ENCODE measurements at places on chromosomes 1 and 21. TPM values are rescaled to one million over a fixed set of nuclear protein-coding genes. Genes with fewer than 3 reads are reported as not detected.
A peak's percentile ranks its signal among the peaks of the same experiment; 100 is the strongest.

- no peak for DNase-seq
These were observed 19.8 kb upstream of the C1orf115 start for GRCh38 chr1:220670365-220670764.

GRCh38 chr1:60273185-60273584 is 199.6 kb upstream of the C1orf87 start:
- DNase-seq: no peak

TSTD1 gene
- total RNA-seq: 104 TPM

GRCh38 chr1:206430031-206430983 is 40.0 kb upstream of the IKBKE start:
- no peak for DNase-seq

MEX3A gene
- 0.56 TPM for total RNA-seq

DNA sequence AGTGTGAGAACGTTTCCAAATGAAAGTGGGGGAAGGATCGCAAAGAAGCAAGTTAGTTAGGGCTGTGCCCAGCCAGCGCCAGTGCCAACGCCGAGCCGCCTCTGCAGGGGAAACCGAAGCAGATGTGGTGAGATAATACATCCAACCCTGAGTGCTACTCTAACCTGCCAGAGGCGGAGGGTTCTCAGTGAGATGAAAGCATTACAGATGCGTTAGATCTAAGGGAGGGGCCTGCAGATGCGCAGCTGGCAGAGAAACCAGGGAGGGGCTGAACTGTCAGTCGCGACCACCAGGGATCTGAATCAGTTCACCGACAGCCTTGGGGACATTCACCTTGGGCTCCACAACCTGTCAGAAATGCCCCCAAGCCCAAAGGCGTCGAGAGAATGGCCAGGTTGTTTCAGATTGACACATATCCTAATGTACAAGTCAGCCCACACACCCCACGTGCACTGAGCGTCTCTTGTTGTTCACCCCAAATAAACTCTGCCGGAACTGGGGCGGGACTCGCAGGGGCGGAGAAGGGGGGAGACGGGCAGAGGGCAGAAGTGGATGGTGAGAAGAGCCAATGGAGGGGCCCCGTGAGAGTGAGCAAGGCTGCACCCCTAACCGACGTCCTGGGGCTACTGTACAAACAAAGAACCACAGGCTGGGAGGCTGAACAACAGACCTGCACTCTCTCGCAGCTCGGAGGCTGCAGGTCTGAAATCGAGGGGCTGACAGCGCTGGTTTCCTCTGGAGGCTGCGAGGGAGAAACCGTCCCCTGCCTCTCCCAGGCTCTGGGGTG is 8.7 kb upstream of the UMODL1 start:
- no peak for DNase-seq

DNA sequence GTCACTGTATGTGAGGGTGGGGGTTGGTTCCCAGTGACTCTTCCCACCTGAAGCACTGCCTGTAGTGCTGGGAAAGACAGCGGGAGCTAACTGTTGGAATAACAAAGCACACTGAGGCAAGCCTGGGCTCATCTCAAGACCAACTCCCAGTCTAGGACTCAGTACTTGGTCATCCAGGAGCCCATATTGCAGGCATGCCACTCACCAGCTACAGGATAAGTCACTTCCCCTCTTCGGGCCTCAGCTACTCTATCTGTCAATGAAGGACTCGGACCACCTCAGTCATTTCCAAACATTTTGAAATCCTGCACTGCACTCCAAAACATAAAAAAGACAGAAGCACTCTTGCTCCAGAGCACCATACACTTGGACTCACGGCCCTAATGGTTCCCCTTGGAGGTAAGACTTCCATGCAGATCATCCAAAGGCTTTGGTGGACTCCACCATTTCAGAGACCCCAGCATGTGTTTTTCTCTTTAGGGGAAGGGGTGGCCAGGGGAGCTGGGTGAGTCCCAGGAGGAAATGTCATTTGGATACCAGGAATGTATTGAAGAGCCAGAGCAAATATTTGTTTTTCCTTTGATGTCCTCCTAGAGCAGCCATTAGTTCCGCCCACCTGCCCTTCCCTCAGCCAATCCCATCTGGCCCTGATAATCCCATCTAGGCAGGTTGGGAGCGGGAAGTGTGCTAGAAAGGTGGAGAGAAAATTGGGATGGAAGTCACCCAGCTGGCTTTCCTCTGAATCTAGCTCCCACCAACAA is 3.1 kb downstream of the NUAK2 start:
- DNase-seq: no peak

- no peak for DNase-seq
These were observed 68.8 kb upstream of the ST6GALNAC3 start for GRCh38 chr1:76005765-76006164.

DNA sequence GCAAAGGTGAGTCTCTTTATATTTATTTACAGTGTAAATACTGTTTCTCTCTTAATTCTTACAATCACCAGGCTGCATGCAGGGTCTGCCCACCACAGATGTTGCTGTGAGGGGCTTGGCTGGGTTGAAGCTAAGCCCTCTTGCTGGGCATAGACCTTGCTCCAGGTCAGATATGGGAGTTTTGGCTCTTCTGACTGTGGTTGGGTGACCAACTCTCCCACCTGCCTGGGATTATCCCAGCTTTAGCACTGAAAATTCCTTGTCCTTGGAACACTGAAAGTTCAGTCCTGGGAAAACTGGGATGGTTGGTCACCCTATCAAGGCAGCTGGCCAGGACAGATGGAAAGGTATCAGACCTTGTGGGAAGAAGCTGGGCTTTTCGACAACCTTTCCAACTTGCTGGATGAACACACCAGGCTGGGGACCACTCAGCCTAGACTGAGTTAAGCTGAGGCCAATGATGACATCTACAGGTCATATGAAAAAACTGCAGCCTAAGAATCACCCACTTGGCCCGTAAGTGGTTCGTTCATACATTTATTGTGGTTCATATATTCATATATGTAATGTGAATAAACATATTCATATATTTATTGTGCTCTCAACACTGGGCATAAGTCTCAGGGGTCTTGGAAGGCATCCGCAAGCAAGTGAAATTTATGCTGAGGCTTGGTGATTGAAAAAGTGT is 26.6 kb upstream of the HPDL start:
- no peak for DNase-seq

GRCh38 chr1:199678771-199679170 is 348.7 kb upstream of the NR5A2 start:
- no peak for DNase-seq

GRCh38 chr1:241600496-241600901 is 39.7 kb downstream of the CHML start:
- no peak for DNase-seq

DNA sequence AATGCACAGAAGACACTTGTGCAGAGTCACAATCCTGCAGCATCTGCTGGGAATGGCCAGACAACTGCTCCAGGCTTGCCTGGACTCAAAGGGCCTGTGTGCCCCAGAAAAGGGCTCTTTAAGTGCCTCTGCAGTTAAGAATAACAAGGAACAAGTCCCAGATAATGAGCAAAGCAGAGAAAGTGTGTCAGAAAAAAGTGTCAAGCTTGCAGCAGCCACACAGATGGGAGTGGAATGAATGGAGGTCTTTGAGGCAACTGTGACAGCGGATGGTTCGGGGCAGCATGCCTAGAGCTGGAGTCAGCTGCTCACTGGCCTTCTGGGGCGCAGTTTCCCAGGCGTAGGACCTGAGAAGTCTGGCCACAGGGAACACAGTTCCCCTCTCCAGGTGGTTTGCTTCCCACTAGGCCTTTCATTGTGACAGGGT is 5.1 kb downstream of the PARP1 start:
- DNase-seq: no peak

DNA sequence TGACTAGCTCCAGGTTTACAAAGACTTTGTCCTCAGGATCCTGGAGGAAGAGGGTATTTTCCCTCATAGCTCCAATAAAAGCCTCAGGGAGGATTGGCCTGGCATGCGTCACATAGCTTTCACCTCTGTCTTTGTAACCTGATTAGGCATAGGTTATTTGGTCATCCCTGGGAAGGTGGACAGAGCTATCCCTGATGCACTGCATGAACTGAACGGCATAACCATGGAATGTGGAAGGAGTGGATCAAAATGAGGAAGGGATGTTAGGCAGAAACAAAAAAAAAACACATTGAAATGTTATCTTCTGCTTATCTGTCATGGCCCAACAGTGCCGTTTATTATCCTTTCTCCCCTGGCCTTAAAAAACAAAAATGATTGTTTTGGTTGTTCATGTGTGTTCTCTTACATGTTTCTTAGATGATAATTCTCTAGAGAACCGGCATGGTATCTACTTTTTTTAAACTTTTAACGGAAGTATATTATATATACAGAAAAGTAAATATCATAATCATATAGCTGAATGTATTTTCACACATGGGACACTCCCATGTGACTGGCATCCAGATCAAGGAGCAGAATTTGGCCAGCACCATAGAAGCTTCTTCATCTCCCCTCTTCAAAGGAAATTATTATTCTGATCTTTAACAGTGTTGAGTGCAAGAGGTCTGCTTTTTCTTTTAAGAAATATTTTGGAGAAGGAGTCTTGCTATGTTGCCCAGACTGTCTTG is 85.3 kb downstream of the RPS6KC1 start:
- no peak for DNase-seq

DNA sequence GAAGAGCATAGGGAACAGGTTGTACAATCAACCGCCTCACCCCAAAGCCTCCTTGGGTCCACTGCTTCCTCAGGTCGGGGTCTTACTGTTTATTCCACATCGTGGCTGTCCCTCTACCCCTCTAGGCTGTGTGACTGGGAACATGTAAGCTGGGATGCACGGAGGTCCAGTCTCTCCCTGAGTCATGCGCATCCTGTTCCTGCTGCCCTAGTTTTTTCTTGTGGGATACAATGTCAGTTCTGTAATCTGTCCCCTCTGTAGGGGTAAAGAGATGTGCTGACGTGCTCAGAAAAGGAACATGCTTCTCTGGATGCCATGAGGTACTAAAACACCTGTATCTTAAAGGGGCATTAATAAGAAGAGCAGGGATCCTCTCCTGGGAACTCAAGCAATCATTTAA is 66.2 kb downstream of the SLC45A1 start:
- no peak for DNase-seq

YOD1 gene
- 63.6 TPM for total RNA-seq

GRCh38 chr1:183537405-183537804 is 52.9 kb downstream of the NCF2 start:
- no peak for DNase-seq

GRCh38 chr1:186202271-186202764 is 172.7 kb downstream of the TPR start:
- DNase-seq: peak; percentile 87

RAP1GAP gene
- total RNA-seq: 4.9 TPM

SLC19A2 gene
- total RNA-seq: 38.1 TPM

LEFTY1 gene
- total RNA-seq: not detected

DNA sequence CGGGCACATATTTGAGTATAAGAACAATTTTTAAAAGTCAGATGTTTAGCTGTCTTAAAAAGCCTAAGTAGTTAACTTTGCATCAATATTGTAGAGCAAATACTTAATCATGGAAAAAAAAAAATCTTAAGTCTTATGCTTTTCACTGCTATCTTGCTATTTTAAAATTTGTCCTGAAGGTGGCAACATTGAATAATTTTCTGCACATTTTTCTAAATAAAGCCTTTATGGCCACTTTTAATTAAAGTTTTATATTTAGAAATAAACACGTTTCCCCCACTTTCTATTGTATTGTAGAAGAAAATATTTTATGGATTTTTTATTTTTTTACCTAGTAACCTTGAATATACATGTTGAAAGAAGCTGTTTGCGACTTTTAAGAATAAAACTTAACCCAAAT is 198.8 kb downstream of the AMY1C start:
- DNase-seq: no peak

- DNase-seq: no peak
These were observed 233.2 kb upstream of the NR5A2 start for GRCh38 chr1:199794105-199794863.

DNA sequence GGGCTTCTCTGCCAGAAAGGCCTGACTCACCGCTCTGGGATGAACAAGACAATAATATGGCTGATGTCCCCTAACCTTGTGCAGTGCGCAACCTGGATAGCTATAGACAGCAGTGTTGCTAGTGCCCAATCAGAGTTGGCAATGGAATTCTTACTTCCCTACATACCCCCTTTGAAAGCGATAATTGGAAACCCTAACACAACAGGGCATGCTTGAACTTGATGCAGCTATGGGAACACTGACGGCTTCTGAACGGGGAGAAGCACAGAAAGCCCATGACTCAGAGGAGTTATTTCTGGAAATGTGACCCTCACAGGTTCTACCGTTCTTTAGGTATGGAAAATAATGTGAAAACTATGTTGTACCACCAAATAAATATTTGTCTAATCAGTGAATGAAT is 200.6 kb downstream of the TRABD2B start:
- DNase-seq: no peak

DNA sequence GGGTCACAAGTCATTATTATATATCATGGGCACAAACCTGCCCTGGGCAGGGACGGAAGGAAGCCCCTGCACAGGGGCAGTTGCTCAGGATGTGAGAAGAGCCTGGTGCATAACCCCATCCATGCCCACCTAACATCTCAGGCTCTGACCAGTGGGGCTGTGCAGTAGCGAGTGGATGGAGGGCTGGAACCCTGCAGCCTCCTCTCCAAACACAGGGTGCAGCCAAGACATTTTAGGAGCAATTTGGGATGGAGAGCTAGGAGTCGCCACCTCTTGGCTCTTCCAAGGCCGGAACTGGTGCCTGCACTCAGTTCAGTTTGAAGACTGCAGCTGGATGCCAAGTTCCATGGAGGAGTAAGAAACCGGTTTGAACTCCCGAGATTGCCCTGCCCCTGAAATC is 2.8 kb downstream of the MX1 start:
- DNase-seq: no peak

DNA sequence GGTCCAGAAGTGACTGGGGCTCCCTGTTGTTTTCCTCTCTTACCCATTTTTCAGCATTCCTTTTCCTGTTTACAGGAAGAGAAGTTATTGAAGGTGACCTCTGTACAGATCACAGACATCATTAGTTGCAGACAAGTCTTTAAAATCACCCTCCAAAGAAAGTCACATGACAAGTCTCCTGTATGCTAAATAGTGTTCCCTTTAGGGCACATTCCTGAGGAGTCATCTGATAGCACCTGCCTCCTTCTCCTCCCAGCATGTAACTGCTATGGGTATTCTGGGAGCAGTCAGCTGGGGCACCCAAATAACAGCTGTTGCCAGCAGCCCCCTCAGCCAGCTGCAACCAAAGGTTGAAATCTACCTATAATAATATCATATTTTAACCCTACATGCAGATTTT is 200.6 kb downstream of the PTGER3 start:
- DNase-seq: no peak

DNA sequence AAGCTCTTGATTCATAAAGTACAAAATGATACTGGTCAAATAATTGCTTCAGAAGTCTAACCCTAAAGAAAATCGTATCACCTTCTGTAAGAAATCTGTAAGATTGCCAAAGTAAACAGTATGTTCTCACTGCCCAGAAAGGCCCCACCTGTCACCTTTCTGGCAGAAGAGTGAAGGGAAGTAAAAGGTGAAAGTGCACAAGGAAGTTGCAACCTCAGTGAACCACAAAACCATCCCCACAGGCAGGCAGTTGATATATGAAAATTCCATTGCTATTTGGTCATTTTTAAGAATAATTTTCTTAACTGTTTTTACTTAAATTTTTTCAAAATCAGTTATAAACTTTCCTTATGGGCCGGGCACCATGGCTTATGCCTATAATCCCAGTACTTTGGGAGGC is 48.5 kb upstream of the FBXO28 start:
- DNase-seq: no peak

GRCh38 chr1:227793948-227794816 is 21.3 kb upstream of the PRSS38 start:
- peak; percentile 77 for DNase-seq

CA6 gene
- total RNA-seq: 9.5 TPM
